Activated T-helper 1 cell treated with Interleukin-2 at 50 U/mL for 16 hours (primary cell): ENCODE measurements at places on chromosomes 6 and 20.

DNA sequence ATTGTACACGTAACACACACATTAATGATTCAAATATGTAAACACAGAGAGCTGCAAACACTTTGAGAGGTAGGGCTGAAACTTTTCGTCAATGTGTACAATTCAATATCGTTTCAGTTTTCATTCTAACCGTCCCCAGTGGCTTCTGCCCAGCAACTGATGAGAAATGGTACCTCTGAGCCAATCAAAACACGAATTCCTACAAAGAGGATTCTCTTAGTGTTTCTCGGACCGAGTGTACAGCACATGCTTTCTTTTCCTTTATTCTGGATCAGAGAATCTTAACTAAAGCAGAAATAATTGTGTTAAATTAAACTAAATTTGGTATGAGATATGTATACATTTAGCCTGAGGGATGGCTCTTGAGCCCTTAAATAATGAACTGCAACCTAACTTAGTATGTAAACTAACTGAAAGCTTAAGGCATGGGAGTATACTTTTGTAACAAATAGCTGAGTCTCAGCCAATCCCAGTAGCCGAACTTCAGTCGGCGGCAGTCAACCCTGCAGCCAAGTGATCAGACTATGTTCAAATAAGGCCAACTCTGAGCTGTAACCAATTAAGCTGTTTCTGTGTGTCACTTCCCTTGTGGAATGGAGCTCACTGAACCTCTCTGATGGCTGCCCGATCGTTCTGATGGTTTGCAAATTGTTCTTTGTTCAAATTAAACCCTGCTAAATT lies 16.1 kb downstream of the BTN2A1 start:
- peak; percentile 64 for DNase-seq

DNA sequence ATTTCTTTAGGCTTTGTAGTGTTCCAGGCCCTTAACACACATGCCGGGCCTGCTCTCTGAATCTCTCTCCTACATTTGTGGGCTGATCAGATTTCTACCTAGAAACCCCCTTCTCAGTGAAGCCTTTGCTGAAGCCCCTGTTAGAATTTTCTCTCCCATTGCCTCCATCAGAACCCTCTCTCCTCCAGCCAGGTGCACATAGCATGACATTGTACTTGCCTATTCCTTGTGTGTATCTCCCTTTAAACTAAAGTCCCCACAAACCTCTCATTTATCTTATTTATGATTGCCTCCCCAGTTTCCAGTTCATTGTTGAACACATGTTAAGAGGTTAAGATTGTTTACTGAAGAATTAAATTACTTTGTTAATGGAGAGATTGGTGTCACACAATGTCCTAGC lies 325.5 kb upstream of the CITED2 start:
- DNase-seq, result no peak

DNA sequence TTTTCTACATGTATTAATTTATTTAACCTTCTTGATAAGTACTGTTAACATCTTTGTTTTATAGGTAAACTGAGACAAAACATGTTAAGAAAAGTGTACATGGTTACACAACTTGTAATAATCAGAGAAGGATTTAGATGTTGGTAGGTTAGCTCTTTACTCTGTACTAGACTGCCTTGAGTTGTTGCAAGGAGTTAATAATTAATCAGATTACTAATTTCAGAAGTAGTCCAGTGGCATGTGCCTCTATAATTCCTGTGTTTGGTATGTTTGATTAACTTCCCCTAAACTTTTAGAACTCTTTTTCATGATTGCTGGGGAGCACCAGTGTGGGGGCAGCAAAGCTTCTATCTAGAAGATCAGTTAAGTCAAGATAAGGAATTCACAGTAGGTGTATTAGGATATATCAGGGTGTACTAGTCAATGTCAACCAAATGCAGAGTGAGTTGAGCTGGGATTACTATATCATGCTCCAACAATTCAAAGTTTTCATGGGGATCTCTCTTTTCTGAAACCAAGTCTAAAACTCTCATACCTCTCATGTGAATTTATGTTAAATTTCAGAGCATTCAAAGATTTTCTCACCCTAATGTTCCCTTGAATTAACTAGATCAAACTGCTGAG lies 129.7 kb upstream of the AHI1 start:
- no peak for DNase-seq

GRCh38 chr6:16477367-16478149 lies 239.2 kb downstream of the GMPR start:
- DNase-seq, result no peak

DNA sequence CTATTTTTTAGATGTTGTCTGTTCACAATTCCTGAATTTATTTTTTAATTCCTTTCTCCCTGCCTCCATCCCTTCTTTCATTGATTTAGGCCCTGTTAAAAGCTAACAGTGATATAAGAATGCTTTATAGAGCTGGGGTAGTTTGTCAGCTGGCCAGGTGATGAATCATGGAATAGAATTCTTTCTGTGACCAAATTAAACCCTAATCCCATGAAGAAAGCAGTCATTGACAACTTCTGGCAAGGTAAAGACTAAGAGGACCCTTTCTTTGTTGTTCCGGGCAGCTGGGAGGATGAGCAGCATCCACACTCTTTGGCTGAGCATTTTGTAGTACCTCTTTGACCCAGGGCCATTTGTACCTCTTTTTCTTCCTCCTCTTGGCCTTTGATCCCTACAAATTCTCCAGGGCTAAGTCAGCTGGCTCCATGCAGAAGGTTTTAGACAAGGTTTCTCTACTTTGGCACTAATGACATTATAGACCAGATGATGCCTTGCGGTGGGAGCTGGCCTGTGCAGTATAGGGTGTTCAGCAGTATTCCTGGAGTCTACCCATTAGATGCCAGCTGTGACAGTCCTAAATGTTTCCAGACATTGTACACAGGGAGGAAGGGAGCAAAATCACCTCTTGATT lies 102.9 kb downstream of the SLX4IP start:
- DNase-seq, result no peak

- DNase-seq, result no peak
Measured at GRCh38 chr6:107641071-107641470, 151.2 kb downstream of the SOBP start.

DNA sequence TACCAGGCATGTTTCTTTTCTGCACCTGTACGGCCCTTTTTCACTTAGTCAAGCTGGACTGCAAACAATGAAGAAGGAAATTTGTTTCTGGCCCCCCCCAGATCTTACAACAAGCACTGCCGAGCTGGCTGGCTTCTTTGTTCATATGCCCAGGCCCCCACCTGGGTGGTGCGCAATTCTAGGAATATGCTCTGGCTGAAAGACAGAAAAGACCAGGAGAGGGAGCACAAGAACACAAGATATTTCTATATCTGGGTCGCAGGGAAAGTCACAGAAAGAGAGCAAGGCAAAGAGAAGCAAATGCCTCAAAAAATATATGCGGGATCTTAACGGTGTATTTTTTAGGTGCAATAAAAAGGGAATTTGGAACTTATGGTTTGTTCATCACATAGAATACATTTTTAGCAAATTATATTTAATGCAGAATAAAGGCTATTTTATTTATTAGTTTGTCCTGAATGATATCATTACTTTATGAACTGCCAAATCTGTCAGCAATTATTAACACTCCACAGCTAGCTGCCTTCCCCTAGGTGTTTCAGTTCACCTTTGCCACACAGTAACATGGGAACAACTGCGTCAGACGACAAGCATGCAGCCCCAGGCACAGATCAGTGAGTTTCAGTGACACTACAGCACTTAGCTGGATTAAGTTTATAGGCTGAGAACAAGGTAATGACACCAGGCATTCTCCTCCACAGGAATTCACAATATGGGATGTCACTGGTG lies 76.5 kb downstream of the GJA10 start:
- DNase-seq, result no peak

DNA sequence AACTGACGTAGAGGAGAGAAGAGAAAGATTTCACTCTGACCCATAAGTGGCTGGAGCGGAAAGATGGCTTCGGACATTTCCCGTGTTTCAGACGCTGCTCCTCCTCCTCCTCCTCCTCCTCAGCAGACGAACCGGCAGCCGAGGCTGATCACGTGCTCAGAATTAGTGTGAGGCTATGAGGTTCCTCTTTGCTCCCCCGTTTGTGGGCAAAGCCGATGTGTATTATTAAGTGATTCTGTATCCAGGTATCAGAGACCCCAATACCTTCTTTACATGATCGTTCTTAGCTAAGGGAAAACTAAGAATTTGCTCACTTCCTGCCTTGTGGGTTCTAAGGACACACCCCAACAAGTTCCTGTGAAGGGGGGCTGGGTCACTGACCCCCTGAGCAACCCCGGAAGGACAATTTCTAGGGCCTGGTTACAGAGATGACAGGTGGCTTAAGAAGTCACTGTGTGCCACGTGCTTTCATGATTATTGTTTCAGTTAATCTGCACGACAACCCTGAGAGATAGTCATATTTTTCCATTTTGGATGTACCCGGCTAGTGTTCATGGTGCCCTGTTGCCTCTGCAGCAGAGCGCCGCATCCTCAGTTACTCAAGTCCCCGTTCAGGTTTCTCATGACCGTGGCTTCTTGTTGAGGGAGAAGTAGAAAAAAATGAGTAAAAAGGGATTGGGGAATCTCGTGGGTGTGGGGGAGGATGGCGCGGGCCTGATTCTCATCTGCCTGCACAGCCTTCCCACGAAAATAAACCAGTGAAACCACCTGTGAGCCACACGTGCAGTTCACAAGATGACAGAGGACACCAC lies 671.8 kb downstream of the QKI start:
- no peak for DNase-seq

GRCh38 chr20:13141546-13141945 lies 79.5 kb upstream of the ISM1 start:
- no peak for DNase-seq

- no peak for DNase-seq
Measured at GRCh38 chr20:14955399-14955798, 618.0 kb upstream of the FLRT3 start.

DNA sequence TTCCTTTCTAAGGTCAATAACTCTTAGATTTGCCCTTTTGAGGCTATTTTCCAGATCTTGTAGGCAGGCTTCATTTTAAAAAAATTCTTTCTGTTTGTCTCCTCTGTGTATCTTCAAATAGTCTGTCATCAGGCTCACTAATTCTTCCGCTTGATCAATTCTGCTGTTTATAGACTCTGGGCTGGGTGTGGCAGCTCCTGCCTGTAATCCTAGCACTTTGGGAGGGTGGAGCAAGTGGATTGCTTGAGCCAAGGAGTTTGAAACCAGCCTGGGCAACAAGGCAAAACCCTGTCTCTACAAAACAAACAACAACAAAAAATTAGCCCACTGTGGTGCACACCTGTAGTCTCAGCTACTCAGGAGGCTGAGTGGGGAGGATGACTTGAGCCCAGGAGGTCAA lies 40.0 kb upstream of the SCP2D1 start:
- no peak for DNase-seq

GRCh38 chr6:139490482-139490881 lies 116.0 kb upstream of the CITED2 start:
- DNase-seq, result no peak

DNA sequence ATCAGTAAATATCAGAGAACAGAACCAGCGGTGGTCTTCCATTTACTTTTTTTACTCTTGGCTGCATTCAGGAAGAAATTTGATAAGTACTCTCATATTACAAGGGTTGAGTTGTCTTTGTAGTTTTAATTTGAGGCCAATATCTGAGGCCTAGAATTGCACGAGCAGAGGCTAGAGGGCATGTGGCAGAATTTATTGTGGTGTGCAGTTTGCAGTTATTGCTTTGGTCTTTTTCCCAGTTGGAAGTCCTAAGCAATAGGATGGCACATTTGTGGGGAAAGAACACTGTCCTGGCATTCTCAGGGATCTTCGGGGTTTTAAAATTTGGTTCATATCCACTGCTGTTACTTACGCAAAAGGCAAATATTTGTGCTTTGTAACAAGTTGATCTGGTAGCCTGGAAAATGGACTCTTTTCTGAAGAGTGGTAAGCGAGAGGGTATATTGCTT lies 66.0 kb downstream of the CTNNBL1 start:
- no peak for DNase-seq

DNA sequence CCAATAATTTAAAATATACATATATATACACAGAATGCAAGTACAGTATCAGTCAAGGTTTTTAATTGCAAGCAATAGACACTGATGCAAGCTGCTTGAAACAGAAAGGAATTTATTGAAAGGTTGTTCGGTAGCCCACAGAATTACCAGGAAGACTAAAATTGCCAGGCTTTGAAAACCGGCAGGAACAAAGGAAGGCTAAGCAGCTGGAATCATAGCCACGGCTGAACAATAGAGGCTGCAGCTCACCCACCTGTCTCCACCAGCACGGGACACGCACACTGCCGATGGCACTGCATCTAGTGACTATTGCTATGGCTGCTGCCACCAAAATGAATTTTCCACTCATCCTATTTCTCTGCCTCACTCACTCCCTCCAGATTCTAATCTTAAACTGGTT lies 22.0 kb upstream of the L3MBTL3 start:
- DNase-seq, result no peak

DNA sequence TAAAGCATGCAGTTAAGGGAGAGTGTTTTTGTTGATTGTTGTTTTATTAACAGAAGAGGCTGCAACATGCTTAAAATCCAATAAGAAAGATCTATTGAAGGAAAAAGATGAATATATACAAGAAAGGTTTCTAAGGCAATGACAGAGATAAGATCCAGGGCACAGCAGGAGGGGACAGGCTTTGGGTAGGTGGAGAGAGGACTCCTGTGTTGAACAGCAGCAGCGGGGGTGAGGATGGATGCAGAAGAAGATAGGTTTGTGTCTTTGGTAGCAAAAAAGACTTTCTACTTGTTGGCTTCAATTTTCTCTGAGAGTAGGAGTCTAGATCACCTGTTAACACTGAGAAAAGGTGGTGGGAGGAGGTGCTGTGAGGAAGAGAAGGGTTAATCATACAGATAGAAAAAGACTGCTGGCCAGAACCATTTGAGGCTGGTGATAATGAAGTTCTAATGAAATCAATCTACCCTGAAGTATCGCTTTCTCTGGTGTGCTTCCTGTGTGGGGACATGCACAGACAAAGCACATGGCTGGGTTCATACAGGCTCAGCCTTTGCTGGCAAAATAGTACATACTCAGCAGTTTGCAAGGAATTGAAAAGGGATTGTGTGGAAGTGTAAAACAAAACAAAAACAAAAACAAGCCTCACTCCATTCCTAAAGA lies 17.2 kb upstream of the DST start:
- DNase-seq, result no peak

DNA sequence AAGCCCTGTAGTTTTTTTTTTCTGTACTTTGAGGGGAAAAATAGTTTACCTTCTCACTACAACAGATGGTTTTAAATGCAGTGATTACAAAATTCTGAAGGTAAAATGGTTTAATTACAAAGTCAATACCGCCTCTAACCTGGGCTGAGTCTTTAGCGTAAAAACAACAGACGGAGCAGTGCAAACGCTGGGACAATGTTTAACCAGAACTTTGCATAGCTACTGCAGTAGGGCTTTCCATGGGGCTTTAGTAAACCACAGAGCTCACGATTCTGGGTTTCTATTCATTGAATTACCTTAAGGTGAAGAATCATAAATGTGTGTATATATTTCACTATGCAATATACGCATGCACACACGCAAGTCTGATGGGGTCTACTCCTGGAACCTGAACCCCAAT lies 77.9 kb downstream of the RFX6 start:
- DNase-seq, result no peak

DNA sequence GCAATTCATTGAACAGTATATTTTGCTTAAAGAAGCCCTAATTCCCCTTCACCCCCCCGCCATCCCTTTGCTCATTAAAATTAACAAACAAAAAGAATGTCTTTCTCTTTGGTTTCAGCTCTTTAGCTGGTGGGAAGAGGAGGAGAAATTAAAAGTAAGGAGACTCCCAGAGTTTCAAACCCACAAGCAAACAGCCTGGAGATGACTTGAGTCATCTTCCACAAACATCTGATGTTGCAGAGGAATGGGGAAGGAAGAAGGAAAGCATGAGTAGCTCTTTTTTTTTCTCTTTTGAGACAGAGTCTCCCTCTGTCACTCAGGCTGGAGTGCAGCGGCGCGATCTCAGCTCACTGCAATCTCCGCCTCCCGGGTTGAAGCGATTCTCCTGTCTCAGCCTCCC lies 189.6 kb downstream of the ADAT2 start:
- no peak for DNase-seq
